ENCODE measurements at places on chromosomes 7 and 10.

DNA sequence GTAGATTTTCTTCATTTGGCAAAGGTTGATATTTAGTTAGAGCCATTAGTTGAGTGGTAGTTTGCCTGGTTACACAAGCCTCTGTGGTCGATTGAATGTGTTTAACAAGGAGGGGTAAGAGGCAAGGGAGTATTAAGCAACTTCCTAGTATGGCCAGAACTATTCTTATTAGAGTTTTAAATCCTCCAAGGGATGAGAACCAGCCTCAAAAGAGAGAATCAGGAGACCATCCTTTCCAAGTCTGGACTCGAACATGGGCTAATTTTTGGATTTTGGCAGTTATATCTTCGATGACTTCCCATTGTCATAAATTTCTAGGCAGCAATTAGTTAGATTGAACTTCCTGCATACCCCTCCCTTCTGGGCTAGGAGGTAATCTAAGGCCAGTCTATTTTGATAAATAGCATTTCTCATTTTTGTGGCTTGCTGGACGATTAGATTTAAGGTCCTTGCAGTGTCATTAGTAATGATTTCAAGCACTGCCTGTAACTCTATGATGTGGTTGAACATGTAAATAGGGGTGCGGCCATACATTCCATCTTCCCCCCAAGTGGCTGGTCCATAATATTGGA, 219.5 kb upstream of the KCND2 start:
- no peak for DNase-seq

DNA sequence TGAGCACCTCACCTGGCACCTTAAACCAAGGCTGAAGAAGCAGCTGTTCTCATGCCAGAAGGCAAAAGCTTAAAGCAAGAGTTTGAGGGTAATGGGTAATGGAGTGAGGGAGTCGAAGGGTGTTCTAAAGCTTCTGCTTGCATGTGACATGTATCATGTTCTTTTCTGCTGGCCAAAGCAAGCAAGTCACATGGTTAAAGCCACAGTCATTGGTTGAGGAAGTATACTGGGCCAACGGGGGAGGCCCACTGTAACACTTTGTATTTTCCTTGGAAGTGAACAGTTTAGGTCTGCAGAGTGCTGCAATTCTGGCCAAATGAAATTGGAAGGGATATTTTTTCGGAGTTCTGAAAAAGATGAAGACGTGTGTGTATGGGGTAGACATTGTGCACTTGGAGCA, 75.7 kb downstream of the REEP3 start:
- no peak for DNase-seq

GRCh38 chr7:92768501-92769393, 67.6 kb downstream of the CDK6 start:
- no peak for DNase-seq

DNA sequence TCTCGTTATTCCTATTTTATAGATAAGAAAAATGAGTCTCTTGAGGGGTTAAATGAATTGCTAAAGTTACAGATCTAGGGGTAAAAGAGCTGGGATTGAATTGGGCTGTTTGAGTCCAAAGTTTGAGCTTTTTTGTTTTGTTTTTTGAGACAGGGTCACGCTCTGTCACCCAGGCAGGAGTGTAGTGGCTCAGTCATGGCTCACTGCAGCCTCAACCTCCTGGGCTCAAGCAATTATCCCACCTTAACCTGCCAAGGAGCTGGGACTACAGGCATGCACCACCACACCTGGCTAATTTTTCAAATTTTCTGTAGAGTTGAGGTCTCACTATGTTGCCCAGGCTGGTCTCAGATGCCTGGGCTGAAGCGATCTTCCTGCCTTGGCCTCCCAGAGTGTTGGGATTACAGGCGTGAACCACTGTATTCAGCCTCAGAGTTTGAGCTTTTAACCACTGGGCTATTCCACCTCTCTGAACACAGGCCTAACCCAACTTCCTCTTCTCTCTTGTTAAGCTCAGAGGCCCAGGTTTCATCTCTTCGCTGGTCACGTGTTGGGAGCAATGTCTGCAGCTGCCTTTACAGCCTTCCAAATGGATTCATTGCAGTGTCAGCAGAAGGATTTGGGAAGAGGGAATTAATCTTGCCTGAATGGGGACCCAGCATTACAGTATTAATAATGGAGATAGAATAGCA, 8.0 kb downstream of the SUFU start:
- DNase-seq = no peak

GRCh38 chr7:116576350-116577319, 51.8 kb downstream of the CAV1 start:
- DNase-seq = no peak

- no peak for DNase-seq
Observed at GRCh38 chr10:5620966-5621365, 45.4 kb downstream of the ASB13 start.

- DNase-seq = no peak
Observed at GRCh38 chr10:129579228-129579627, 112.2 kb downstream of the MGMT start.

DNA sequence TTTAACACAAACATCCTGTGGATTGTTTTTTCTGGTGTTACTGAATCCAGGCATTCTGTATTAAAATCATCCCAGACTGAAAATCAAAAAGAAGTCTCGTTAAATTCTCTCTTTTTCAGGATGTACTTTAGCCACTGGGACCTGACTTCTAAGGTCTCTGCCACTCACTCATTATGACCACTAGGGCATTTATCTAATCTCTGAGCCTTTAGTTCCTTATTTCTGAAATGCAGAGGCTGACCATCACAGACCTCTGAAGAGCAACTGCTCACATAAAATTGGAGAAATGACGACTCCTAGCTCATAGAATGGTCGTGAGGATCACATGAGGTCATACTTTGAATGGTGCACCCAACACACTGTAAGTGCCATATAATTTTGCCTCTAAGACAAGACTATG, 63.2 kb downstream of the KCNMA1 start:
- DNase-seq = no peak

- no peak for DNase-seq
Observed at GRCh38 chr10:90561666-90562065, 296.2 kb downstream of the HTR7 start.

GRCh38 chr7:128053991-128054390, 22.8 kb upstream of the LRRC4 start:
- DNase-seq = no peak

DNA sequence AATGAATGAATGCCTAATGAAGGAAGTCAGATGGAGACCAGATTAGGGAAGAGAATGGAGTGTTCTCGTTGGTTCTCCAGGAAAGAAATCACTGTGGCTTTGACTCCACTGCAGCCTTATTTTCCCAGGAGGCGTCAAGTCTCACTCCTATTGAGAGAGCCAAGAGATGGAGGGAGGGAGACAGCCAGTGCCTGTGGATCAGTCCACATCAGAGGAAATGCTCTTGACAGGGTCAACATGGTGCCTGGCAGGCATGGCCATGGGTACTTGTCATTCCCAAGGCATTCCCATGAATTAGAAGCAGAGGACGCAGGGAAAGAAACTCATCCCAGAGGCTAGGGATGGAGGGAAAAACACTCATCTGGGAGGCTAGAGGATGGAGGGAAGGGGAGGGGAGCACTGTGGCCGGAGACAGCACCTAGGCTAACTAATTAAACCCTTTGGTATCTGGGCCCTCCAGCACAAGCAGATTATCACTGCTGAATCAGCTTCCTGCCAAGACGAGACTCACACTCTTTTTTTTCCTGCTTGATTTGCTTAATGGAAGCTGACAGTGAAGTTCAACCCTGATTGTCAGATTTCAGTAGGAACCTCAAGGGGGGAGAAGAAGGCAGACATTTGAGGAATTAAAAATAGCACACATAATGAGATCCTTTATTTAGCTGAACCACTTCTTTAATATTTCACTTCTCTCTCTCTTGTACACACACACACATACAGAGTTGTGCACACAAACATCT, 1233.2 kb upstream of the AUTS2 start:
- DNase-seq = no peak

DNA sequence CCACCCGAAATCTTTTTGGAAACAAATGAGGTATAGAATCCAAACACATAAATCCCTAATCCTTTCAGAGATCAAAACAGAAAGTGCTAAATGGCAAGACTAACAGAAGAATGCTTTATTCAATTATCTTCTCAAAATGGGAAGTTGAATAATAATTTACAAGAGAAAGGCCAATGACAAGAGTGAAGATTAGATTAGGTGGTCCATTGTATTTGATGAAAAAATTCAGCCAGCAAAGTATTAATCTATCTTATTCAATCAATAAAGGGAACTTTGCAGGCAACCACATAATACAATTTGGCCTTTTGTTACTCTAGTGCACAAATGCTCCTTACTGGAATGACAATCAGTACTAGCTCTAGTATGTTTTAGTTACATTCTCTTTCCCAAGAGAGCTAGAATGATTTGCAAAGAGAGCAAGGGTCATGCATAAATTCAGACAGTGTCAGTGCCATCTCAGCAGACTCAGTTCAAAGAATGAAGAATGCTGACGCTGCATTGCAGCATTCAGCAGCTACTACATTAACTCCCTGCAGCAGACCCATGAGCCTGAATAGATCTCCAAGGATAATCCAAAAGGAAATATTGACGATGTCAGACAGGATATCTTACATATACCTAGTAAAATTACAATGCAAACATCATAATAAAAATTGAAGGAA, 131.8 kb downstream of the ANK3 start:
- no peak for DNase-seq

- DNase-seq = no peak
Observed at GRCh38 chr7:8131694-8132605, 130.0 kb downstream of the ICA1 start.

GRCh38 chr7:71535616-71536015, 403.7 kb downstream of the GALNT17 start:
- DNase-seq = no peak

- no peak for DNase-seq
Observed at GRCh38 chr7:149715476-149715875, 57.9 kb downstream of the ZNF467 start.

DNA sequence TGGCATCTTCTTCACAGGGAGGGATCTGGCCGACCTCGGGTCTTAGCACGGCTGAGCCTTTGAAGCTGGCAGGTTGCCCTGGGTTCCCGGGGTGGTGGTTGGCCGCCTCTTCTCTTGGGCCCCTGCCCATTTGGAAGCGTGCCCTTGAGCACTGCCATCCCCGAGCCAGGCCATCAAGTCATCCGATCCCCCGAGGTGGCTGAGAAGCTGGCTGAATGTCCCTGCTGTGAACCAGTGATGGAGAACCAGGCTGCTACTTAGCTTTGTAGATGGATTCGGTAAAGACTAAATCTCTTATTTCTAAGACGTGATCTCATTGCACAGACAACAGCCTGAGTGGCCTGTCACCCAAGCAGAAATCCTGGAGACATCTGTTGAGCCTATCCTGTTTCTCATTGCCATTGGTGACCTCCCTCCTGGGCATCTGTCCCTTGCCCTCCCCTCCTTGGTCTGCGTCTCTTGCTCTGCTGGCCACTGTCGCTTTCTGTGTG, 74.3 kb downstream of the GRK5 start:
- peak; percentile 69 for DNase-seq

GRCh38 chr10:100930368-100930767, 17.6 kb downstream of the SLF2 start:
- no peak for DNase-seq

GRCh38 chr10:36492590-36493515, 632.5 kb upstream of the ANKRD30A start:
- DNase-seq = no peak

DNA sequence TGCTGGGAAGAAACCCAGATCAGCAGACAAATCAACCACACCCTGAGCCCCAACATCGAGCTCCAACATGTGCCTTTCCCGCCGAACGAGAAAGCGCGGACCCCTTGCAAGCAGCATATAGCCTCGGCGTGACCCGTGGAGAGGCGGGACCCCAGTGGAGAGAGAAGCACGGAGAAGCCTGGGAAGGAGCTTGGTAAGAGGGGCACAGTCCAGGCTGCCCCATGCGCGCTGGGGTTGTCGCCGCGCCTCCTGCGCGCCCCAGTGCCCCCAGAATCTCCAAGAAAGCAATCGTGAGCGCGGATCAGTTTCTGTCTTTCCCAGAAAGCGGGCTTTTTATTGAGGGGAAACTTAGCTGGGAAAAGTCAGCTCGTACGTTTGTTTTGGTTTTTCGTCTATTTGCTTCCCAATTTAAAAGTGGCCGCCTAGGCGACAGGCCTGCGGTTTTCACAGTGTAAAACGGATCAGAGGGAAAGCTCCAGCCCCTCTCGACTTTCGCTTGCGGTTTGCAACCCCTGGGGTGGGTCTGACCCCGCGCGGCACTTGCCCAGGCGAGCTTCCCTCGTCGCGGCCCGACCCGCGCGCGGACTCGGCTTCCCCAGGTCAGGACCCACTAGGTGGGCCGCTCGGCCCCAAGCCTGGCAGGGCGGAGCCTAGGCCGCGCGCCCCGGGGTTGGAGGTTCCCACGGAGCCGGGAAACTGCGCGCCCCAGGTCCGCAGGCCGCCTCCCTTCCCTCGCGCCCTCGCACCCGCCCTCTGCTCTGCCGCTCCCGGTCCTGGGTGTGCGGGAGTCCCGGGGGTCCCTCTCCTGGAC, 31.1 kb downstream of the SKIDA1 start:
- DNase-seq = no peak

- no peak for DNase-seq
Observed at GRCh38 chr7:70210200-70210935, 612.1 kb downstream of the AUTS2 start.

- DNase-seq = no peak
Observed at GRCh38 chr7:15937571-15937970, 251.1 kb upstream of the MEOX2 start.

- DNase-seq = no peak
Observed at GRCh38 chr7:106050002-106050745, 61.9 kb downstream of the SYPL1 start.

GRCh38 chr10:127046975-127047877, 142.0 kb downstream of the DOCK1 start:
- DNase-seq = no peak

DNA sequence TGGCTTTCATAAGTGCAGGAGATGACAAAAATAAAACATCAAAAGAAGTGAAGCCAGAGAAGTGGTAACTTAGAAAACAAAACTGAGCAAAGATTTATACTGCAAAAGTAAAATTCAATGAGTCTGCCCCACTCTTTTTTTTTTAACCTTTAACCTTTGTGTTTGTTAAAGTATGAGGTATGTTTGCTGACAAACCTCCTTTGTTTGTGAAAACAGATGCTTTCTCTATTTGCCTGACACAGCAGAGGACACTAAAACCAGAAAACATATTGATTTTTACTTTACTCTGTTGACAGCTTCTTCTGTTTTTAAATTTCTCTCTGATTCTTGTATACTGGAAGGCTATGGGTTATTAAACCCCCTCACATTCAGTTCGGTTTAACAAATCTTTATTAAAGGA, 57.6 kb downstream of the SGMS1 start:
- no peak for DNase-seq

DNA sequence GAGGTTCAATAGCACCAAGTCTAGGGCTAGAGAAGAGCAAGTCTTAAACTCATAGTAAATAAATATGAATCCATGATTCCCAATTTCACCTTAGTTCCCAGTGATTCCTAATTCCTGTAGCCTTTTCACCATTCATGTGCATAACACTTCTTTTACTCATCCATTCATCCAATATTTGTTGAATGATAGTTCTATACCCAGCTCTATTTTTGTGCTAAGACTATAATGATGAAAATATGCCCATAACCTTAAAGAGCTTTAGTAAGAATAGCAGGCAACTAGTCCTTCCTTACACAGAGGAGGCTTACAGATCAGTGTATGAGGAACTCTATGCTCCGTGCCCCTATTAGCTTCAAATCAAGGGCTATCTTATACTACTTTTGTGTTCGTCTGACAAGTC, 280.2 kb upstream of the CHRM2 start:
- DNase-seq = no peak
